ENCODE measurements at places on chromosomes 3 and 15. TPM values are rescaled to one million over a fixed set of nuclear protein-coding genes. Genes with fewer than 3 reads are reported as not detected.

STOML1 gene
- 16.2 TPM for total RNA-seq

NMNAT3 gene
- total RNA-seq, result 12.9 TPM

EPHB1 gene
- 0.81 TPM for total RNA-seq

RASL12 gene
- 208 TPM for total RNA-seq

All from gastroesophageal sphincter (tissue), 4 donors.